ENCODE measurements at places on chromosomes 4 and X. TPM values are rescaled to one million over a fixed set of nuclear protein-coding genes. Genes with fewer than 3 reads are reported as not detected.

Gene PDS5A
- total RNA-seq, result 74.8 TPM

Gene GLUD2
- total RNA-seq, result 1.4 TPM

Gene ELK1
- 25.3 TPM for total RNA-seq

Gene USP51
- total RNA-seq, result 4.2 TPM

Gene ZIC3
- not detected for total RNA-seq

Gene BEND2
- total RNA-seq, result 0.24 TPM

Gene TRIM61
- 0.89 TPM for total RNA-seq

Gene GABRB1
- total RNA-seq, result not detected

Gene NAP1L2
- total RNA-seq, result 2.1 TPM

Gene AFP
- total RNA-seq, result not detected

Gene MTMR8
- 1.9 TPM for total RNA-seq

Gene SLC9B1
- total RNA-seq, result 0.74 TPM

Gene GPR143
- total RNA-seq, result 0.47 TPM

Gene STEEP1
- total RNA-seq, result 20.1 TPM

Gene SLC2A9
- total RNA-seq, result 25.2 TPM

Gene SNX12
- total RNA-seq, result 47.7 TPM

Gene UGT8
- total RNA-seq, result 1.2 TPM

Gene OPN1LW
- not detected for total RNA-seq

Gene SPANXD
- total RNA-seq, result not detected

Gene KLHL4
- total RNA-seq, result 1.6 TPM

Gene RNF212
- 6.8 TPM for total RNA-seq

Gene ZCCHC18
- total RNA-seq, result 0.24 TPM

Gene UGDH
- total RNA-seq, result 47.7 TPM

Gene GAGE10
- total RNA-seq, result not detected

Gene ARSJ
- total RNA-seq, result 8.4 TPM

Gene SMIM10
- total RNA-seq, result 4.1 TPM

Gene EVC
- 24.3 TPM for total RNA-seq

Gene CCSER1
- total RNA-seq, result 8.4 TPM

Gene UGT2B17
- total RNA-seq, result 0.18 TPM

Gene GTPBP6
- total RNA-seq, result 47.1 TPM

Gene CDX4
- not detected for total RNA-seq

Gene ZFP92
- total RNA-seq, result 4.5 TPM

Gene PI4K2B
- 21.1 TPM for total RNA-seq

Gene SOX3
- not detected for total RNA-seq

Gene CXCL13
- not detected for total RNA-seq

Gene RLIM
- 31.7 TPM for total RNA-seq

Gene C4orf50
- 0.09 TPM for total RNA-seq

Gene GABRG1
- total RNA-seq, result not detected

Gene GPC4
- total RNA-seq, result 41.9 TPM

Gene ODAPH
- total RNA-seq, result not detected

Gene FGF2
- 8.1 TPM for total RNA-seq

Gene TMEM35A
- total RNA-seq, result 1.5 TPM

Gene OPHN1
- total RNA-seq, result 10.7 TPM

Gene H2BW2
- total RNA-seq, result not detected

Gene AFF1
- 90.6 TPM for total RNA-seq

All from lower lobe of right lung (tissue), 2 donors.